ENCODE measurements at places on chromosomes 3 and 15. TPM values are rescaled to one million over a fixed set of nuclear protein-coding genes. Genes with fewer than 3 reads are reported as not detected.

- DNase-seq = no peak
These were observed 335.1 kb downstream of the EFHB start for GRCh38 chr3:19598870-19599269.

GRCh38 chr3:175184392-175184791 lies 325.3 kb downstream of the NAALADL2 start:
- no peak for DNase-seq

Gene COPS2
- 77.6 TPM for total RNA-seq

DNA sequence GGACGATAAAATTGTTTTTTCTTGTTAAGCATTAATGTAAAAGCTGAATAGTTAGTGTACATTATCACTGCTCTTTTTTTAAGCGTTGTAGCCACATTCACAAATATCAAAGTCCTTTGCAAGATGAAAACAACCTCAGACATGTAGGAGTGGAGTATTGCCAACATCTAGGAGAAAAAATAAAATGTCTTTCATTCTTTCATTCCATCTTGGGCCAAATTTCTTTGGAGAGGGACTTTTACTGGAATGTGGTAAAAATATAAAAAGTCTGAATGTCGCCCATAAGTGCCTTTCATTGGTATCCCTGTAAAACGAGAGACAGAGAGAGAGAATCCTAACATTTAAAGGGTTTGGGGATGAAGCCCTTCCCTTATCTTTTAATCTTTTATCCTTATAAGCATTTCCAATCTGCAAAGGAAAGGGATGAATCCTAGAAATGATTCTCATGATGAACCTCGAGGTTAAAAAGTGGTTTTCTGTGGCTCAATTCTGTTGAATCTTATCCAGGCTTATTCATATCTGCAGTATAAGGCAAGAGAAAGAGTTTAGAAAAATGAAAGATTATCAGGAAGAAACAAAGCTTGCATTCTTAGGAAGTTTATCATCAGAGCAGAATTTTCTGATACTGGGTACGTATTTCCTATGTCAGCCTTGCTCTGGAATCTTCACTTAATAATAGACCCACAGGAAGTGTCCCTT lies 1031.7 kb downstream of the MCTP2 start:
- DNase-seq = no peak

Gene TRIM42
- total RNA-seq = not detected

Data from natural killer cell (primary cell).